ENCODE measurements at places on chromosomes 11 and 22. TPM values are rescaled to one million over a fixed set of nuclear protein-coding genes. Genes with fewer than 3 reads are reported as not detected.

- no peak for DNase-seq
Measured at GRCh38 chr22:43921370-43921769, 2.2 kb upstream of the PNPLA3 start.

DNA sequence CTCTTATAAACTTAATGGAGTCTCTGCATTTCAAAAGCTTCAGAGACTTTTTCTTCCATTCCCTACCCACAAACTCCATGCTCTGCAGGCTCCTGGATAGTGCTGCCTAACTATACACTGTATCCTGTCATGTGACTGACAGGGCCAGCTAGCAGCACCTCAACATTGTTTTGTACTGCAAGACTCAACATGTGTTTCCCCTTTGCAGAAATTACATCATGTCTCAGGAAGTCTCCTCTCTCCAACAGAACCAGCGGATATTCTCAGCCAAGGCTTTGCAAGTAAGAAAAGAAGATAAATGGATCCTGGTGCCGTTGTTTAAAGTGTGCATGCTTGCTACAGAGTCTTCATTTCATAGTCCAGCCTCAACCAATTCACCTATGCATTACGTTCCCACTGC is 164.0 kb upstream of the UBASH3B start:
- DNase-seq = no peak

GRCh38 chr22:43889201-43889859 is 2.5 kb downstream of the PNPLA5 start:
- no peak for DNase-seq

DNA sequence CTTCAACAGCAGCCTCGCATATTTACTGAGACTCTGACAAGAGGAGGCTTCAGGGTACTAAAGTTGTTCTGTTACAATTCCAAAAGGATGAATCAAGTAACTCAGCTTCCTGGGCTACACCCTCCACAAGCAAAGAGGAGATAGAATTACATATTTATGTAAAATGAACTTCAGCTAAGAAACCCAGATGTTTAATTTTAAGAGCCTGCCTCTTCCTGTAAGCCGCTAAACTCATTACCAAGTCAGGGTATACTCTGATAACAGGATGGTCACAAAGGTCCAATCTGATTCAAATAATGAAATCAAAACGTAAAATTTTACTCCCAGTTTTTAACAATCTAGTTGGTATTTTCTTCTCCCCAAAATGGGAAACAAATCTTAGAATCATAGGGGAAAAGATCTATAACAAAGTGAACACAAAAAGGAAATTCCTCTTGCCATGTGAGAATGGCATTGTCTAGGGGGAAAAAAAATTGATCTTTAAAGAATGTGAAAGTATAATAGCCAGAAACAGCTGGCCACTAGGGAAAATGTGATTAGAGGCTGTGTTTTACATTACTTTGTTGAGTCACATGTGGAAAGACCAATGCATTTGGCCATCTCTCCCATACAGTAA is 30.9 kb downstream of the CHEK2 start:
- no peak for DNase-seq

Gene KCTD14
- not detected for total RNA-seq

Gene IFITM10
- total RNA-seq = 0.22 TPM

GRCh38 chr11:123742031-123742723 is 717 bp upstream of the ZNF202 start:
- peak; percentile 15 for DNase-seq

All from activated naive CD4-positive, alpha-beta T cell treated with anti-CD3 and anti-CD28 coated beads for 36 hours (primary cell).